ENCODE measurements at places on chromosomes 5 and 9.

- DNase-seq = no peak
Measured at GRCh38 chr9:123615381-123615780, 259.4 kb downstream of the CRB2 start.

GRCh38 chr5:17088051-17088450, 129.4 kb upstream of the BASP1 start:
- no peak for DNase-seq

DNA sequence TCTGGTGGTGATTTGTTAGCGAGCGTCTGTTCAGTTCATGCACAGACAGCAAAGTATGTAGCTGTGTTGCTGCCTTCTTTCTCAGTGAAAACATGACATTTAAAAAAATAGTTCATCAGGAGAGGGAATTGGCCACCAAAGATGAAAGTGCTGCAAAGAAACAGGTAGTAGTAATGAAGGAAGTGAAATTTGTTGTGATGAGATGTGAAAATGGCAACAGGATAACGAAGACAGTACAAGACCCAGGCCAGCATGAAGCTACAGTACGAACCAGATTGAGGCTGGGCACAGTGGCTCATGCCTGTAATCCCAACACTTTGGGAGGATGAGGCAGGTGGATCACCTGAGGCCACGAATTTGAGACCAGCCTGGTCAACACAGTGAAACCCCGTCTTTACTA, 136.0 kb downstream of the SMARCA2 start:
- DNase-seq = no peak

DNA sequence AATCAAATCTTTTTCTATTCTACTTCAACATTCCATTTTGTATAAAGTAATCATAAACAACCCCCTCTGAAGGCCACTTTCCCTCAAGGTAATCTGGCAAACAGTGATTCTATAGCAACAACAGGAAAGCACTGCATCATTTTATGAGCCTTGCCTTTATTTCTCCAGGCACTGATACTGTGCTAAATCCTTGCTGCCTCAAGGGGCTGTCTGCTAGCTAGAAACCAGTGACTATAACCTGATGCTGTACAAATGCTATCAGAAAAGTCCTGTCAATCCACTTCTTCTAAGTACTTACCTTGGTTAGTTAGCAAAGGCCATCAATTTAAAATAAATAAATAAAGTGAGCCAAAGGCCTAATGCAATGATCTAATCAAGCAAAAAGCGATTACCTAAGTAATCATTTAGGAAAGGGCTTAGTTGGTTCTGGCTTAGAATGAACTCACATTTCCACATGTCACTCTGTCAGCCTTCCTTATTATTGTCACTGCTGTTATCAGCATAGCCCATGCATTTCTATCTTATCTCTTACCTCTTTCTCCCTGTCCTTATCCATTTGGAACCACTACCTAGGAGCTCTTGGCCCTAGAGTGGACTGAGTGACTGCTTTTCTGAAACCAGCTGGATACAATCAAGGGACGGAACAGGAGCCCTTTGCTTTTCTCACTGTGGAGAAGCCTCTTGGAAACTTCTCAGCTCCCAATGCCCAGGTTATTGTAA, 246.1 kb upstream of the MEF2C start:
- peak; percentile 17 for DNase-seq

DNA sequence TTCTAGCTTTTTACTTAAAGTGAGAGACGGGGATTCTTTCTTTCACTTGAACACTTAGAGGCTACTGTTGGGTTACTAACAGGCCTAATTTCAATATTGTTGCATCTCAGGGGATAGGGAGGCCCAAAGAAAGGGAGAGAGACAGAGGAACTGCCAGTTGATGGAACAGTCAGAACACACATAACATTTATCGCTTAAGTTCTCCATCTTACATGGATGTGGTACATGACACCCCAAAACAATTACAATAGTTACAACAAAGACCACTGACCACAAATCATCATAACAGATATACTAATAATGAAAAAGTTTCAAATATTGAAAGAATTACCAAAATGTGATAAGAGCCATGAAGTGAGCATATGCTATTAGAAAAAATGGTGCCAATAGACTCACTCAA, 4.3 kb upstream of the RIC1 start:
- no peak for DNase-seq

GRCh38 chr5:108700930-108701329, 46.8 kb upstream of the FER start:
- no peak for DNase-seq

DNA sequence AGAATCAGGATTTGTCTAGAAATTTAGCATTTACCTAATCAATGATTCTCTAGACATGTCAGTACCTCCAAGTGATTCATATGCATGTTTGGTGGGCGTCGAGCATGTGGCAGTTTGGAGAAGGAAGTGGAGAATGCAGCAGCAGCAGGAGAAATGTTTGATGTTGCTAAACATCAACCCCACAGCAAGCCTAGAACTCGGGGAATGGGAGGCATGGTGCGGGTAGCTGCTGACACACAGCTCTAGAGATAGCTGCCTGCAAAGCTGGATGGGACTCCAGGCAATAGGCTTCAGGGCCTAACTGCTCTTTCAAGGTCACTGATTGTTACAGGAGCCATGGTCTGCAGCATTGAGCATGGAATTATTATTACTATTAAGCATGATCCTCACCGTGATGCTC, 137.3 kb downstream of the DOCK8 start:
- DNase-seq = no peak
